ENCODE measurements at places on chromosomes 12 and 14.

DNA sequence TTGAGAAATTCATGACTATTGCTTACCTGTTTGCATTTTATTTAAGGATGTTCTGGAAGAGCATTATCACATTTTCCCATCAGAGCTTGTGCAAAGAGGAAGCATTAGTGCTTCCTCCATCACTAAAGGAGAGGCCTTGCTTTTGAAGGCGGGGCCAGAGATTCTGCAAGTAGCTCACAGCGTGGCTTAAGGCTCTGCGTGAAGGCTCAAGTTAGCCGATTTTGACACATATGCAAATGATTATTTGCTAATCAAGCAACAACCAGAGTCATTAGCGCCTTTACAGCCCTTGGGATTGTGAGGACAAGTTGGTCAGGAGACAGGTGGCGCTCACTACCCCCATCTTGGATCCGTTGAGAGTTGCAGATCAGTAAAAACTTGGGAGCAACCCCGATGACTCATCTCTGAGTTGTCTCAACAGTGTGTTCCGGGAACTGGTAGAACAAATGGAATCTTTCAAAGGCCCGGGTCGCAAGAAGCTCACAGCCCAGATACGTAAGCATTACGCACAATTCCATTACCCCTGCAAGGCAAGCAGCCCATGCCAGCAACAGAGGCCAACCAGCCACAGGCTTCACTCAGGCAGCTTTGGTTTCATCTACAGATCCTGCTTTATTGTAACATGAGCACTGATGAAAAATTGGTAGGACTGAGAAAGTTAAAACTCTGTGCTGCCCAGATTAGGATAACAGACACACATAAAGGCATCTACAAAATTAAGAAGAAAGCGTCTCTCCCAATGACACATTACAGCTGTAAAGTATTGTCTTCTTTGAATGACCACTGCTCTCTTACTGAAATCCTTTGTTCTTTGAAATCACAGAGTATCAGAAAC is 34.9 kb upstream of the SPTSSA start:
- DNase-seq, result no peak

- DNase-seq, result no peak
Observed at GRCh38 chr14:66514213-66514612, 6.3 kb downstream of the GPHN start.

DNA sequence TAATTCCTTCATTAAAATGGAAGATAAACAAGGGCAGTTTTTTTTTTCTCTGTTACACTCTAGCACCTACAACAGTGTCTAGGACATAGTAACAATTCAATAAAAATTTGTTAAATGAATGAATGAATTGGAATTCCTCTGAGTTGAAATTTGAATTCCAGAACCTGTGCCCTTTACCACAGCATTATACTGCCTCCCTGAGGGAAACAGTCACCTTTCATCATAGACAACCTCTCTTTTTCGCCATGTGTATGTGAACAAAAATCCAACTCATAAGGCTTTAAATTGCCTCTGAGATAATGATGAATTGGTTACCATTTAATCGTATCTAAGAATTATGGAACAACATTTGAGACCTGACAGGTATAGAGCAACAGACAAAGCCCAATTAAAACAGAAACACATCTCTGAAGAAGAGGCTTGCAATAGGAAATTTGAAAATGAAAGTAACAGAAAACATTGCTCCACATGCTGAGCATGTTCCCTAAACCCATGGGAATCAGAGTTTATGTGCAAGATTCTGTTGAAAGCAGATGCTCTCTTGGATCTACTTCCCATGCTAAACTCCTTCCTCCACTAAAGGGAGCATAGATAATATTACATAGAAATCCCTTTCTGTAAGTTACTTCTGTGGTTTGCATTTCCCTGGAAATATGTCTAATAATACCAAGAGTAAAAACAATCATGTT is 657.8 kb downstream of the GALC start:
- DNase-seq, result peak; percentile 45

- DNase-seq, result no peak
Observed at GRCh38 chr12:87157791-87158190, 871.4 kb downstream of the C12orf50 start.

DNA sequence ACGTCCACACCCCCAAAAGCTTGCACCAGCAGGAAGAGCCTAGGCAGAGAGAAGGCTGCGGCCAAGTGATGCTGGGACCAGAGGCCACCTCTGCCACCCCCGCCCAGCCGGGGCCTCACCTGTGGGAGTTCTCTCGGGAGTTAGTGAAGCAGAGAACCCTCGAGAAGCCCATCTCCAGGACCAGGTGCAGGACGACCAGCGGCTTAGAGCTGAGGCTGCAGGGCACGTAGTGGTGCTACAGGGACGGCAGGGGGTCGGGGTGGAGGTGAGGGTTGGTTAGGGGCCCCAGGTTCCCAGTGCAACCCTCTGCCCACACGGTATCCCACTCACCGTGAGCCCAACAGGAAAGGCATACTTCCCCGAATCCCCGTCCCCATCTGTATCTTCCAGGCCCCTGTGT is 3.6 kb downstream of the DDX51 start:
- DNase-seq, result no peak

DNA sequence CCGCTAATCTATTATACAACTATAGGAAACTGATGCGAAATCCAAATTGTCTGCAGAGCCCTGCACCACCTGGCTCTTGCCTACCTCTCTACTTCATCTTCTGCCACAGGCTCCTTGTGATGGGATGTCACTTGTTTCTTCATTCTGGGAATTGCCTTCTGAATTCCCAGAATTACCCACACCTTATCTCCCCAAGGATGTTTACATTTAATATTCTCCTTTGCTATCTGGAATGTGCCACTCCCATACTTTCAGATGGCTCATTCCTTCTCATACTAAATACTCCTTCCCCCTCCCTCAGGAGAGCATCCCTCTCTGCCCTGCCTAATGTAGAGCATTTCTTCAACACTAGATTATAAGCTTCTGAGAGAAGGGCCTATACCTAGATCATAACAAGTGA is 573.1 kb downstream of the GALC start:
- DNase-seq, result no peak
